ENCODE measurements at places on chromosomes 4 and X.

GRCh38 chr4:20249333-20249732, 2.4 kb upstream of the SLIT2 start:
- peak; percentile 2 for DNase-seq

- DNase-seq: no peak
Observed at GRCh38 chr4:108714880-108715279, 48.0 kb downstream of the ETNPPL start.

GRCh38 chr4:12165616-12166015, 736.9 kb upstream of the HS3ST1 start:
- DNase-seq: peak; percentile 7

DNA sequence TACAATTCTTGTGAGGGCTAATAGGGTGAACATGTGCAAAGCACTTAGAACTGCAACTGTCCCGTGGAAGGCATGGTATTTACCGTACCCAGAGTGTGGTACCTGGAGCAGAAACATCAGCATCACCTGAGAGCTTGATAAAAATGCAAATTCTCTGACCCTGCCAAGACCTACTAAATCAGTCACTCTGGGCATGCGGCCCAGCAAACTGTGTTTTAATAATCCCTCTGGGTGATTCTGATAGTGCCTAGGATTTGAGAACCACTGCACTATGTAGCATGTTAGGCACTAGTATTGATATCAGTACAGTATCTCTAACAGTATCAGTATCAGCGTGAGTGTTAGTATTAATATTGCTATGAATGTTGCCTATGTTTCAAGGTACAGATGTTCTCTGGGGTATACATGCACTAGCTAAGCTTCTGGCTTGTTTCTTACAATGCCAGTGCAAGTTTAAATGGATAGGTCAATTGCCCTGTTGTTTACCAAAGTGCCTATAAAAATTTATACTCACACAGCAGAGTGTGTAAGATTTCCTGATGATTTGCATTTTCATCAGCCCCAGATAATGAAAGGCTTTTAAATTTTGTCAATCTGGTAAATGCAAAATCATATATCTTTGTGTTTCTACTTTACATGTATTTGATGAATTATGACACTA, 354.0 kb downstream of the HS3ST1 start:
- DNase-seq: no peak

DNA sequence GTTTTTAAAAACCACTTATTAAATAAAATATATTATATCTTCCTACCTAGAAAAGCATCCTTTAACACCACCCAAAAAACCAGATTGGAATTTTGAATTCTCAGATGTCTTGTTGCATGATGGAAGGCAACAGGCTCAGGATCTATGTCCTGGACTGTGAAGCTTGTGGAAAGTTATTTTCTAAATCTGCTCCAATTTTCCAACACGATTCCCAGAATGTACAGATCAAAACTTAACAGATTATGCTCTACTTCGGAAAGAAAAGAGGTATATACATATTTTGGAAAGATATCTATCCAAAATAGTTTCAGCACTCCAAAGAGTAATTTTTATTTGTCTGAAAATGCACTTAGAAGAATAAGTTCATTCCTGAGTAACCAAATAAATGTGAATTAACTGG, 291.7 kb upstream of the EMCN start:
- DNase-seq: no peak

DNA sequence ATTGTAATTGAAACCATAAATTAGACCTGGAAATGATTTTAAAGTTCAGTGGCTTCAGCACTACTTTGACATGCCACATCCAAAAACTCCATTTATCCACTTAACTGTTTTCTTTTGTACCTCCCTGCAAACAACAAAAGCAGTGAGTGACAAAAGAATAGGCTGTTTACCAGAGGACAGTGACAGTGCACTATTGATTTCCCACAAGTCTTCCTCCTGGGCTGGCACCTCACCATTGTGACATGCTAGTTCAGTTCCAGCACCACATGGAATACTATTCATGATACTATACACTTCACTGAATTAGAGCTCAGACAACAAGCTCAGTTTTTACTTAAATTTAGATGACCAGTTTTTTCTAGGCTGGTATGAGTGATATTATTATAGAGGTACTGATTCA, 29.3 kb downstream of the MOSPD2 start:
- no peak for DNase-seq

- no peak for DNase-seq
Observed at GRCh38 chr4:142354794-142355420, 491.2 kb downstream of the INPP4B start.

DNA sequence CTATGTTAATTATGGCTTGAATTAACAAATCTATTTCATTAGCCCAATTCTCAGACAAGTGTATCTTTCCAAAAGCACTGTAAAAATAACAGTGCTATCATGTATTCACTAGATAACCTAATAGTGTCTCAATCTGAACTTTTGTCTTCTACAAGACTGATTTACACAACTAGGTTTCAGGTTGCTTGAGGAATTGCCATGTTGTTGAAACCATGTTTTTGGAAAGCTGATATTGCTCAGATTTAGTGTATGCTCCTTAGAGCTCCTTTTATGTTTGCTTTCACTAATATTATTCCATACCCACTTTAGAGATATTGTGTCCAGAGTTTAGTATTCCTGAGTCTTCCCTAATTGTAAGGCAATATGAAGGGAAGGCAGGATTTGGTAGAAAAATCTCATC, 70.6 kb downstream of the GPAT3 start:
- no peak for DNase-seq

DNA sequence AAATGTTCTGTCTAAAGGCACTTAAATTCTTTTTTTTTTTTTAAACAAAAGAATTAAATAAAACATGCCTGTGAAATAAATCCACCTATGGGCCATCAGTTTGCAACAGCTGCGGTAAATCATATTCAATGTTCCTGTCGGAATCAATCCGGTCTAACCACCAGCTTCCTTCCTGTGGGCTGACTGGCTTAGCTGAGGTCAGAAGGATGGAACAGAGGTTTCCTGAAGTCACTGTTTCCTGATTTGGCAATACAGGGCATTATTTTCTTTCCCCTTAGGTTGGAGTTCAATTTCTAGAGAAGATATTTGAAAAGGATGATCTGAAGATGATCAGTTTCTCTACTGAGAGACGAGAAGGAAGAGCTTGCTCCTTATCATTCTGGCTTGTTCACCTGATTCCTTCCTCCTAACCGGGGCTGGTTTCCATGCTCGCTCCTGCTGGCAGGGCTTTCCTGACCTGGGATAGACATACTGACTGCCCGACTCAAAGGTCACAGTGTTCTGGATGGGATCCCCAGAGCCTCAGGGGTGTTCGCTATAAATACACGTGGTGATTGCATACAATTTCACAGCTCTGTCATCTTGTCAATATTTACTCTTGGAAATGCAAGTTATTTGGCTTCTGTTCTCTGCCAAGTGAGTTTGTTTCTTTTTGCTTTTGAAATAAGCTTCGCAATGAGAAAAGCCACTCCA, 21.7 kb downstream of the PDLIM3 start:
- DNase-seq: peak; percentile 29

DNA sequence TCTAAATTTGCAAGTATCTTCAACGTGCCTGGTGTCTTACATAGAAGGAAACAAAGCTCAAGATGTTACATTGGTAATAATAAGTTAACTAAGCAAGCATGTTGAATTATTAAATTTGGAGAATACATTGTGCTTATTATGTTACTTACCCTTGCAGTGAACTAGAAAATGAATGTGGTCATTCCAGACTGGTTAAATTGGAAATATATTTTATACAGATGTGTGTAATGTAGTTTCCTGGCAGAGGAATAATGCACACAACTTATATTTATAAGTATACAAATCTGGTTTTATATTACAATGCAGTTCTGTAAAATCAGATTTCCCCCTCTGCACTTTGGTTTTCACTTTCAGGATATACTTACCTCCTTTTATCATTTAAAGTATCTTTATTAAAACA, 159.9 kb upstream of the SLIT2 start:
- DNase-seq: no peak

GRCh38 chrX:134868771-134869495, 121.9 kb upstream of the SMIM10 start:
- peak; percentile 15 for DNase-seq

DNA sequence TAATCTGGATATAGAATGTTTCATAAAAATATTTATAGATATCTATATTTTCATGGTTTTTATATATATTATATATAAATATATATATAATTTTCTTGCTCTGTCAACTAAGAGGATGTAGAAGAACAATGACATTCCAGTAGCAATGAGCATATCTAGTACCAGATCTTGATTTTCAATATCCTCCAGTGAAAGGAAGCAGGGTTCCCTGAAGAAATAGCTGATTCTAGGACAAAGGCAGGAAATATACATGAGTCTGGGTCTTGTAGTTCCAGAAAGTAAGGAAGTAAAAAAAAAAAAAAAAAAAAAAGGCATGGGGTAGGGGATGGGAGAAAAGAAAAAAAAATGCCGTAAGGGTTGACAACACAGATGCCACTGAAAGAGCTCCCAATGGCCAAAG, 241.4 kb downstream of the RASL11B start:
- DNase-seq: no peak

DNA sequence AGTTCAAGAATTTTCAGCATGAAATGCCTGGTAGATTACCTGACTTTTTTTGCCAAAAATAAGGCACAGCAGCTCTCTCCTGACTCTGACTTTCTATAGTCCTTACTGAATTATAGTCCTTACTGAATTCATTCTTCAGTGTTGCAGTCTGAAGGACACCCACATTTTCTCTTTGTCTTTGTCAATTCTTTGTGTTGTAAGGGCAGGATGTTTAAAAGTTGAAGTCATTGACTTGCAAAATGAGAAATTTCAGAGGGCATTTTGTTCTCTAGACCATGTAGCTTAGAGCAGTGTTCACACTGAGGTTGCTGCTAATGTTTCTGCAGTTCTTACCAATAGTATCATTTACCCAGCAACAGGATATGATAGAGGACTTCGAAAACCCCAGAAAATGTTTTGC, 168.0 kb downstream of the SOWAHB start:
- DNase-seq: no peak

DNA sequence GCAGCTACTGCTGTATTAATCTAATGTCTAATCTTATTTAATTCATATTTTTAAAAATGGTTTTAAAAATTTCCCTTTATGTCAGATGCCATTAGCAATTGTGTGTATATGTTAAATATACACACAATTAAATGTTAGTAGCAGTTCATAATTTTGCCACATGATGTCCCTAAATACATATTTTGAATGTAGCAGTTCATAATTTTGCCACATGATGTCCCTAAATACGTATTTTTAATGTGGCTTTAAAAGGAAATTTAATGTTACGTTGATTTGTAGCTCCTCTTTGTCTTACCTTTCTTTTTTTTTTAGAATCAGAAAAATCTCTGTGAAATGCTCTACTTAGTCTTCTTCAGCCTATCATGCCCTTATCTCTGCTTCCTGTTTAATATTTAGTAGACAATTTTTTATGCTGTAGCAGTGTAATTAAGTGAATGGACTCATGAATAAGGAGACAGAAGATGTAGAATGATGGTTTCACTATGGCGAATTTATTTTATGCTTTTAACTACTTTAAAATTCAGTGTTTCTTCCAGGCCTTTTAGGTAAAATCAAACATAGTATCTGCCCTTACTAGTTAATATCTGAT, 26.1 kb downstream of the RBM46 start:
- DNase-seq: peak; percentile 39

DNA sequence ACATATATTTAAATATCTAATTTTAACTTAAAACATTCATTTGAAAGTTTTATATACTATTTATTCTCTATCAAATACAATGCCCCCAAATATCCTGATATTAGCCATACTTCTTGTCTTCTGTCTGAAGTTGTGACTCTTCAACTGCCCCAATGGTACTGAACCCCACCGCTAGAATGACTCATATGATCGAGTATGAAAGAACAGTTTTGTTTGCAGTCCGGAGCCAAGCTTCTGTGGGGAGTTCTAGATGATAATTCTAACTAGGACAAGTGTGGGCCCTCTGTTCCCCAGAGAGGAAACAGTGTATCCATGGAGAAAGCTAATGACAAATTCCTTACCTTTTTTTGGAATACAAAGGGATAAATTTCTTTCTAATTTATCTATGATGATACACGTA, 24.7 kb upstream of the CT47A1 start:
- no peak for DNase-seq

DNA sequence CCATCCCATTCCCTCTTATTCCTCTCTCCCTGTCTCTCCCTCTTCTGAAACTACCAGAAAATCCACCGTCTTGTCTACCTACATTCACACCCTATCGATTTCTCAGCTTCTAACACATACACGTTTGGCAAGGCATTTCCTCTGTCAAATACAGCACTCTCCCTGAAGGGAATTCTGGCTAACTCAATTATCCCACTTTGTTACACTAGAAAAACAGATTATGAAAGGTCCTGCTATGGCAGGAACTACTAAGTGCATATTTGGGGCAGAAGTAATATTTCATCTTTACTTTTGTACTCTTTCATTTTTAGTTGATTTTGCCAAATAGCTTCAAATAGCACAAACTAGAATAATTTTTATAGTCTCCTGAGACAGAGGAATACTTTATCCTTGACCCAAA, 46.6 kb upstream of the KLHL8 start:
- no peak for DNase-seq

Data from suppressor macrophage treated with lipopolysaccharide for 4 hours (primary cell).